ENCODE measurements at places on chromosomes 11 and 22.

DNA sequence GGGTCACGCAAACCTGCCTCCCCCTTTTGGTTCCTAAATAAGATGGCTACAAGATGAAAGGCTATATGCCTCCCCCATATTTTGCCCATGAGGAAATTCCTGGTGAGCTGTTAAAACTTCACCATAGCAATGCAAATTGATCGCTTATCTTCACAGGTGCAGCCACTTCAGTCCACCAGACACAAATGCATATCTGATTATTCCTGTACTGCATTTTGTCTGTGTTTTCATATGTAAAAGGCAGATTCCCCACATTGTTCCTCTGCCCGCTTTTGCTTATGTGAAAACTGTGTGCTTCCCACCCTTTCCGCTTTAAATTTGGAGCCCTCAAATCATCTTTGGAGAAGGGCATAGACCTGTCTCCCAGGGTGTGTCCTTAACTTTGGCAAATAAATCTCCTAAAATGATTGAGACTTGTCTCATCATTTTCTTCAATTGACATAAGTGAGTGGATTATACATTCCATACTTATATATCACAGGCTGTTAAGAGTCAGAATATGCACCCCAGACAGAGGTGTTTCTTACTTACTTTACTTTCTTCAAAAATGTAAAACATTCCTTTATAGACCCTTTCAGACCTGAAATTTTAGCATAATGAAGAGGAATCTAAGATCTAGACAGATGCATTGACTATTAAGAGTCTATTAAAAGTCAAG, 116.4 kb downstream of the CASP12 start:
- no peak for DNase-seq

GRCh38 chr11:115360186-115360824, 143.9 kb downstream of the CADM1 start:
- DNase-seq = no peak

DNA sequence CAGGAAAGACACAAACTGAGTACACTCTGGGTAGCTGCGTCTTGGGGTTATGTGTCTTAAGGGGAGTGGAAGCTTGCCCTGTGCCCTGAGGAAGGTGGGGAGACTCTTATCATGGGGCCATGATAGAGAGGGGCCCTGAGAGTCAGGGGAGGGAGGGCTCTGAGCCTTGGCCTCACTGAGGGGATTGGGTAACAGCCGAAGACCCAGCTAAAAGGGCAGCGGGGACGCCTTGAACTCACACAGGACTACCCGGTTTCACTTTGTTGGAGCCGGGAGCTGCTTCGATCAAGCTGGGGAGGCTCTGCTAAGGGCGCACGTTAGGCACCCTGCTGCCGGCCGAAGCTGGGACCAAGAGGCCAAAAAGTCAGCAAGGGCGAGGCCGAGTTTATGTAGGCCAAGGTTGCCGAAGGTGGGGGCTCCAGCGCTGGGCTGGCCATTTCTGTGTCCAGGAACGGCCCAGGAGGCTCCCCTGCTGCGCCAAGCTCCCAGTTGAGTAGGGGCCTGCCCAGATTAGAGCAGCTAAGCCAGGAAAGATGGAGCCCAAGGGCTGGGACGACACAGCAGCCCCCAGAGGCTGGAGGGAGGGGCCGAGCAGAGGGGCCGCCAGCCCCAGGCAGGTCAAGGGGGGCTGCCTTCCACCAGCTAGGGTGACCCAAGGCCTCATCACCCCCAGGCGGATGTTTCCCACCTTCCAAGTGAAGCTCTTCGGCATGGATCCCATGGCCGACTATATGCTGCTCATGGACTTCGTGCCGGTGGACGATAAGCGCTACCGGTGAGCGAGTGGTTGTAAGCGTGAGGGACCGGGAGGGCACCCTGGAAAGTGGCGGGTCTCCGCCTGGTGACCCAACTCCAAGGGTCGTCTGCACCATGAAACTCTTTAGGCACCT, 2.2 kb downstream of the TBX1 start:
- DNase-seq = no peak

GRCh38 chr11:102991776-102992175, 36.2 kb upstream of the MMP13 start:
- no peak for DNase-seq

DNA sequence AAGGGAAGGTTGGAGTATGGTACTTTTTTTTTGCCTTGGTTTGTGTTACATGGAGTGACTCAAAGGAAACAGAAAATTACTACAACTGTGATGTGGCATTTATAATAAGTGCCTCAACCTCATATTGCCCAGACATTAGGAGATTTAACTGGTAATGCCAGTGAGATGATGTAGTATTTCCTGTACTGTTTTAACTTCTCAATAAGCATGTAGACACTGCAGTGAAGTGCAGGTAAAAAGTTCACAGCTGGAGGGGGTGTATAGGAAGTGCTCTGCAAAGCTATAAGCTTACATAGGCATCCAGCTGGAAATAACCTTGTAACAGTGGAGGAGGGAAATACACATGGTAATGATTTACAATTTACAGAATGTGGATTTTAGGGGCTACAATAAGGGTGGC, 138.2 kb upstream of the MTMR2 start:
- no peak for DNase-seq

DNA sequence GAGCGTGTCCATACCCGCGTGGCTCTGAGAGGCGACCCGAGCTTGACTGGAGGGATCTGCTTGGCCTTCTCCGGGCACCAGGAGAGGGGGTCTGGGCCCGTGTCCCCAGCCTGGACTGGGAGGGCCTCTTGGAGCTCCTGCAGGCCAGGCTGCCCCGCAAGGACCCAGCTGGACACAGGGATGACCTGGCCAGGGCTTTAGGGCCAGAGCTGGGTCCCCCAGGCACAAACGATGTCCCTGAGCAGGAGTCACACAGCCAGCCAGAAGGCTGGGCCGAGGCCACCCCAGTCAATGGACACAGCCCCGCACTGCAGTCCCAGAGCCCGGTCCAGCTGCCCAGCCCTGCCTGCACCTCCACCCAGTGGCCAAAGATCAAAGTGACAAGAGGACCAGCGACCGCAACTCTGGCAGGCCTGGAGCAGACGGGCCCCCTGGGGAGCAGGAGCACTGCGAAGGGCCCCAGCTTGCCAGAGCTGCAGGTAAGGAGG, 38.2 kb downstream of the TRIOBP start:
- no peak for DNase-seq

DNA sequence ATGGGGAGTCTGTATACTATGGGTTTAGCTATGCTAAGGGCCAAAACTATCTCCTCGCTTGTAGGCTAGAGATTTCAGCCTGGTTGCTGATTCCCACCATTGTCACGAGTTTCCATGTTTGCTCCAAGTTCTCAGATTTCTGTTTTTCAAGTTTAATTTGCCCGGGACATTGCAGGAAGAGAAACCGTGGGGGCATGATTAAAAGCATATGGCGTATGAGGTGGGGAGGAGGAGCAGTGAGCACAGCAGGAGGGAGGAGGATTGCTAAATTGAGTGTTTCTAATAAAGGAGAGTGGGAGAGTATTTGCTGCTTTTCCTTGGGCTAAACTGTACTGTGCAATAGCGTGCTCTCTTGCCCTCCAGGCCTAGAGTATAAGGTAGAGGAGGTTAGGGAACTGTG, 558.4 kb downstream of the METTL15 start:
- no peak for DNase-seq

DNA sequence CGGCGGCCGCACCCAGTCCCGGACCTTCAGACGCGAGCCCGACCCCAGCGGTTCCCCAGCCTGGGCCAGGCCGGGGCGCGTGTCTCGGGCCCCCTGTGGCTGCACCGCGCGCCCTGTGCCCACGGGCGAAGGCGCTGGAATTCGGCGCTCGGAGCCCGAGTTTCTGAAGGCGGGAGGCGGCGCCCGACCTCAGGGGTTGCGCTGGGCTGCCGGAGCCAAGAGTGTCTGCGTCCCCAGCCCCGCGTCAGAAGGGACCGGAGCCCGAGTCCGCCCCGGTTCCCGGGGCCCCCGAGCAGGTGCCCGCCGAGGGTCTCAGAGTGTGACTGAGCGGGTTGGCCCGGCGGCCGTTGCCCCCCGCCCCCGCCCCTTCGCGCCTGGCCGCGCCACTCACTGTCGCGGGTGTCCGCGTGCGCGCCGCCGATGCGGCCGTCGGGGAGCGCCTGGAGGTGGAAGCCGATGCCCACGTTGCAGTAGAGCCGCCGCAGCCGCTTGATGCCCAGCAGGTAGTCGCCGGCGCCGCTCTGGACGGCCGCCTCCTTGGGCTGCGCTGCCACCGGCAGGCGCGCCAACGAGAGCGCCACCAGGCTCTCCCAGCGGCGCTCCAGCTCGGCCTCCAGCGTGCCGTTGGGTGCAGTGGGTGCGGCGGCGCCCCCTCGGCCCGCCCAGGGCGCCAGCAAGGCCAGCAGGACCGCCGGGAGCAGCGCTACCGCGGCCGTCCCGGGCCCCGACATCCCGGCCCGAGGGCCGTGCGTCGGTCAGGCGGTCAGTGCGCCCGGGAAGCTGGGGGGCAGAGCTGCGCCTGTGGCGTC, 583 bp downstream of the FGF4 start:
- DNase-seq = no peak

- no peak for DNase-seq
Observed at GRCh38 chr11:5992604-5993251, 5.9 kb upstream of the OR52L1 start.

- DNase-seq = no peak
Observed at GRCh38 chr22:48781391-48781790, 1046.3 kb downstream of the BRD1 start.

DNA sequence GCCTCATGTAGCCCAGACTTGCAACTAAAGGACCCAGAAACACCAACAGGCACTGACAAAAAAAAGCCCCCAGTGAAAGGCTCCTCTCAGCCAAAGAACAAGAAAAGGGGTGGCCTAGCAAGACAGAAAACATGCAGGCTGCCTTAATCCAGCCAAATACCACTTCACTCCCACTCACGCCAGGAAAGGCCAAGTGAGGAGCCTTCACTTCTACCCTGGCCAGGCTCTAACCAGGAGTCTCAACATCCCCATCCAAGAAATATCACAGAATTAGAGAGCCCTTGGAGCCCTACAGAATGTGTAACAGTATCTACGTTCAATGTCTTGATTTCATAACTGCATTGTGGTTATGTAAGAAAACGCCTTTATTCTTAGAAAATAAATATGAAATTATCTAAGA, 149.0 kb downstream of the APOL5 start:
- DNase-seq = no peak

DNA sequence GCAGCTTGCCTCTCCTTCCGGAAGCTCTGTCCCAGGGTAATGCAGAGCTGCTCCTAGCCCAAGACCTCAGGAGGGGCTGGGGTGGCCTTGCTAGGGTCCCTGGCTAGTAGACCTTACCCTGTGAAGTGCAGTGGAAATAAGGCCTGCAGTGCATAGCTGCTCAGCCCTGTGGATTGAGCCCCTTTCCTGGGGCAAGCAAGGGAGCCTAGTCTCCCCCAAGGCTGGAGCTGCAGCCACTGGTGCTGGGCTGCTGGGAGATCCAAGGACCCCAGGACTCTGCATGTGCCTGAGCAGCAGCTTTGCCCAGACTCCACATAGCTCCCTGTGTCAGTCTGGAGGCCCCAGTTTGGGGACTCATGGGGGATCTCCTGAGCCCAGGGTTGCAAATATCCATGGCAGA, 57.9 kb downstream of the FANCF start:
- DNase-seq = no peak

DNA sequence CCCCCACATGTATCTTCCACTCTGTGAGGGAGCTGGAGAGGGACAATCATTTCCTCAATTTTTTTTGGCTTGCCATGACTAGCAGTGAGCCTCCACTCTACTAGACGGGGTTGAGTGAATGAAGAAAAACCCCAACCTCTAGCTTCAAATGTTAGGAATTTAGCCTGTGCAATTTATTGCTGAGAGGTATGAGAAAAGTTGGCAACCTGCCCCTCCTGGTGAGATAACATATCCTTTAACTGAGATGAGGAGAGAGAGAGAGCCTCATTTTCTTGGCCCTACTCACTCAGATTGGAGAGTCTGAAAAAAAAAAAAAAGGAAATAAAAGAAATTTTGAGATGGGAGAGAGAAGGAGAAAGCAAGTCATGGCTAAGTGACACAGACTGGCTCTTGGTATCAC, 218.2 kb upstream of the CARD18 start:
- DNase-seq = no peak

- DNase-seq = peak; percentile 80
Observed at GRCh38 chr11:64341851-64342791, 2.1 kb downstream of the CCDC88B start.

DNA sequence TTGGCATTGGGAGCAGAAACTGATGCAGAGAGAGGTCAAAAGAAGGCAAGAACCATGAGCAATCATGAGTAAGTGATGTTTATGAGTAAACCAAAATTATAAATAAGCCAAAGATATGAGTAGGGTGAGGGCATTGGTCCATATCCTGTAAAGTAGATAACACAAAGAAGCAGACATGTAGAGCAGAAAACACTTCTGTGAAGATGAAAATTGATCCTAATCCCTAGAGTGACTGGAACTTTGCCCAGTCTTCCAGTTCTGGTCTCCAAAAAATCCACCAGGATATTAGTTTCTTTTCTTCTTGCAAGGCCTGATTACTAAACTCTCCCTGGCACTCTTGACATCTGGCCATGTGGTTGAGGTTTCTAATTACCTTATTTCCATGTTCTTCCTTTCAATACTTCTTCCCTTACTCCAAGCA, 13.7 kb upstream of the DRD2 start:
- no peak for DNase-seq

DNA sequence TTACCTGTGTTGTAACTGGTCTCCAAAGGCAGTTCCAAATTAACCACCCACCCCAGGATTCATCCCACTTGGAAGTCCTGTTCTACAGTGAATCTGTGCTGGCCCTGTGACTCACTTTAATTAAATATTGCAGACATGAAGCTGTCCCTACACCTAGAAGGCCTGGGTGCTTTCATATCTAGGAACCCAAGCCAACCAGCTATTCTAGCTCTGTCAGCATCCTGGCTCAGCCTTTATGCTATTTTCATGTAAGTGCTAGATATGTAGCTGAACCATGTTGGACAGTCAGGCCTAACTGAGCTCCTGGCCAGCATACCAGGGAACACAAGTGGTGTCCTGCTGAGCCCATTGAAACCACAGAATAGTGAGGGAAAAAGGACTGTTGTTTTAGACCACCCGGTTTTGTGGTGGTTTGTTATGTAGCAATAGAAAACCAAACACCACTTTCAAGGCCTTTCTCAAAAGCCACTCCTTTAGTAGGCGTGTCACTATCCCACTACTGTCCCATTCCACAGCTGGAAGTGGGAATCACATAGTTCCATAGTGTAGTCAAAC, 30.3 kb downstream of the CNTF start:
- no peak for DNase-seq

GRCh38 chr22:18056161-18056666, 21.6 kb upstream of the PEX26 start:
- DNase-seq = no peak

- DNase-seq = no peak
Observed at GRCh38 chr11:15215005-15215404, 100.3 kb downstream of the INSC start.

- no peak for DNase-seq
Observed at GRCh38 chr22:39244496-39245129, at the start of gene PDGFB. Gene PDGFB (minus strand): TSS chr22:39244982. CDS start chr22:39243963, 1,019 bp downstream.

Data from activated naive CD4-positive, alpha-beta T cell (primary cell).